ENCODE measurements at places on chromosomes 3 and 15.

DNA sequence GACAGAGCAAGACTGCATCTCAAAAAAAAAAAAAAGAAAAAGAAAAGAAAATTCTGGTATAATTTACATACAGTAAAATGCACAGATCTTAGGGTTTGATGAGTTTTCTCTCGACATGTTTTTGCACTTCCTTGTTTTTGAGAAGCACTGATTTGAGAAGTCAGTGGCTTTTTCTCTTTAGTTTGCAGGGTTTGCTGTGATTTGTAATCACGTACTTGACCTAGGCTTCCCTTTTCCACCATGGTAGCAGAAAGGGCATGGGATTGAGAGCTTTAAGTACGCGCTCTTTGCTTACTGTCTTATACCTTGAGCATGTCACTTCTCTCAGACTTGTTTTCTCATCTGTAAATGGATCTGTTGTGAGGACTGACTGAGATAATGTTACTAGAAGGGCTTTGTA, 4.1 kb downstream of the VHL start:
- no peak for DNase-seq

GRCh38 chr3:23283625-23284024, 80.5 kb downstream of the UBE2E2 start:
- no peak for DNase-seq

- no peak for DNase-seq
These were observed 12.6 kb downstream of the OSBPL10 start for GRCh38 chr3:31968369-31968926.

GRCh38 chr3:171311784-171312183, 148.4 kb downstream of the TNIK start:
- DNase-seq: no peak

GRCh38 chr15:68704496-68705021, 116.1 kb downstream of the ANP32A start:
- no peak for DNase-seq

GRCh38 chr3:59142556-59142955, 92.7 kb upstream of the CFAP20DC start:
- DNase-seq: no peak

All from frontal cortex (tissue), 4 donors.